ENCODE measurements at places on chromosomes 12 and 14.
A peak's percentile ranks its signal among the peaks of the same experiment; 100 is the strongest.

DNA sequence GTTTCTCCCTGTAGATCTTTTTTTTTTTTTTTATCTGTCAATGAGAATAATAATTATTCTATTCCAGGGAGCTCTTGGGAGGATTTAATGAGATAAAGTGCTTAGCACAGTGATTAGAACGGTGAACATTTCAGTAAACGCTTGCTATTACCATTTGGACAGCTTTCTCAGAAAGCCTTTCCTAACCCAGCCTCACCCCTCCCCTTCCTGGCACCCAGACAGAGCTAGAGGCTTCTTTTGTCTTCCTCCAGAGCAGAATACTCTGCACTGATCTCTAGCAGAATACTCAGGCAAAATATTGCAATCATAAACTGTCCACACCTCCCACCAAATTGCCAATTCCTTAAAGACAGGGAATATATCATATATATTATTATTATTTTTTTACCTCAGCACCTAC is 66.6 kb downstream of the ERGIC2 start:
- no peak for DNase-seq

- no peak for DNase-seq
Measured at GRCh38 chr14:64856529-64857445, 22.9 kb downstream of the SPTB start.

DNA sequence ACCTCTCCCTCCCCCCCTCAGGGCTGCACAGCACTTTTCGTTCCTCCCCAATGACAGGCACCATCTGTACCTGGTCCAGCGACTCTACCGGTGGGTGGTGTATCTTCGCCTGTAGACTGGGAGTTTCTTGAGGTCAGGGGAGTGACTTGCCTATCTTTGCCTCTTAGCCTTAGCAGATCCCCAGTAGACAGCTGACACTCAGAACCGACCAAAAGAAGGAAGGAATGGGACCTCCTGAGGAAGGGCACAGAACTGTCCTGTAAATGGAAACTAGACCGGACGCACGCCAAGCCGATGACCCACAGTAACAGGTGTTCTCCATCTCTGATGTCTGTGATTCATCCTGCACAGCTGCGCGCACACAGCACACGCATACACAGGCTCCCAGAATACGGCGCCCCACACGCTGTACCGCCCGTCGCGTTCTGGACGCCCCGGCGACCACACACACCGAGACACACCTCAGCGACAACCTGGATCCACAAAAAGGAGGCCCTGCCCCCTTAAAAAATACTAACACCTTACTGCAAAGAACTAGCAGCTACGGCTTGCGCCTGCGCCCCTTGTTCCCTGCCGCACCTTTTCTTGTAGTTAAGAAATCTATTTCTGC is 673 bp upstream of the TTC9 start:
- DNase-seq = peak; percentile 60

DNA sequence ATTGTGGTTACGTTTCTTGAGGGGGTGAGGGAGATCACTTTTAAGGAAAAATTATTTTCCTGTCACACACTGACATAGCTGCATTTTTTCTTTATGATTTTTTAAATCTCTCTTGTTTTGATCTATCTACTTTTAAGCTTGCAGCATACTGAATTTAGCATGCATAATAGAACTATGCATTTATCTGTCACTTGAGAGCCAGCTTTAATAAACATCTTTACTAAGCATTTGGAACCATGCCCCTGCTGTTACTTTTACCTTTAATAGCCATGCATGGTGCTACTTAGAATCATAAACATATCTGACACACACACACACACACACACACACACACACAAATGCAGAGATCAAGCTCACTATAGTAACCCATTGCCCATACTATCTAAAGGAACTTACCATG is 486.2 kb downstream of the NELL2 start:
- DNase-seq = no peak

DNA sequence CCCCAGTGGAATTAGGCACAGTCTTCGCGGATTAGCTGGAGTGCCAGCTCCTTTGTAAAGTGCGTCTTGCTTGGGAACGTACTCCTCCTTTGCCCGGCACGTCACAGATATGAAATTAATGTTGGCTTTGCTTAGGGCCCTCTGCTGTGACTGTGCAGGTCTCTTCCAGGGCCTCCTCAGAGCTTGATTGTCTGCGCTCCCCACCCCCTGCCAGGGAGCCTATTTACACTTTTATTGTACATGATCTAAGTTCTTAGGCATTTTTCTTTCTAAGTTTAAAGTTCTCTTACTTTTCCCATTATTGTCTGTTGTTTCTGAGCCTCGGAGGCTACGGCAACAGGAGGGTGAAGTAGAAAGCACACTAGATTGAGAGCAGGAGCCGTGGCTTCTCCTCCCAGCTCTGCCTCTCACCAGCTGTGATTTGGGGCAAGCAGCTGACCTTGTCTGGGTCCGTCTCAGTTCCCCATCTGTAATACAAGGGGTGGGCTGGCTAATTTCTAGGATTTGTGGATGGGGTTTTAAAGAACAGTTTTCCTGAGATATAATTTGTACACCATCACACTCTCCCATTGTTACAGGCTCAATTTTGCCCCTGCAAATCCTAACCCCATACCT is 81.8 kb downstream of the TSPAN9 start:
- no peak for DNase-seq

DNA sequence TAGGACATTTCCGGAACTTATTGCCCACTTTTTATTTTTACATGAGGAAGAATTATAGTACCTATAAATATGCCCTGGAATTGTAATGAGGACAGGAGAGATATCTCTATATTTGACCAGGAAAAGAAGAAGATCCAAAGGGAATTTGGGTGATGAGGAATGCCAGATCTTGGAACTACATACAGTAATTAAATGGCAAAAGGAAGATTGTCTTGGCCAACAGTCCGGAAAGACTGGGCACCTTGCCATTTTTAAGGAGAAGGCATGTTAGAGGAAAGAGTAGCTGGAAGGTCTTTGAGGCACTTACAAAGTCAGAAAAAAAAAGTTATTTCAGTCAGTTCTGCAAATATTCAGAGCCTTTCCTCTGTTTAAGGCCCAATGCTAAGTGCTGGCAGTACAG is 616.4 kb downstream of the MED13L start:
- no peak for DNase-seq

DNA sequence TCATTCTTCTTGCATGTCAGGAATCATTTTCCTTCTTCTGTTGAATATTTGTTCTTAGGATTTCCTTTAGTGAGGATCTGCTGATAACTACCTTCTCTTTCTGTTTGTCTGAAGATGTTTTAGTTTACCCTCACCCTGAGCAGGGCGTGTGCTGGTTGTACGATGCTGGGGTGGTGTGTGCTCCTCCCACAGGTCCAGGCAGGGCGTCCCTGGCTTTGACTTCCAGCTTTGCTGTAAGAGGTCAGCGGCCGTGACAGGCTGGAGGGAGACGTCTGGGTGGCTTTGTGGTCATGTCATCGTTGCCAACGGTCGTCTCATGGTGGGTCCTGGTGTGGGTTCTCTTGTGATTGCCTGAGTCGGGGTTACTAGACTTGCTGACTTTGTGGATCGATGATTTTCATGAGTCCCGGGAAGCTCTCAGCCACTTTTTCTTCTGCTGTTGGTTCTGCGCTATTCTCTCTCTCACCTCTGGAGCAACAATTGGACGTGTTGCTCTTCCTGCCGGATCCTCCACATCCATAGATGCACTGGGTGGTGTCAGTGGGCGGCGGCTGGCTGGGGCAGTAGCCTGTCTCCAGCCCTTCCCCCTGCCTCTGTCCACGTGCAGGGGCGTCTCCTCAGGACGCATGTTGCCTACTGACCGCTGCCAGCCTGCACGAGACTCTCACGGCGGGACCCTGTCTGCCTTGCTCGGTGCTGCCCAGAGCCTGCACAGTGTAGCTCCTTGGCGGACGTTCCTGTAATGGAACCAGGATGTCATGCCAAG is 8.4 kb downstream of the PACS2 start:
- no peak for DNase-seq

GRCh38 chr12:98698603-98699463 is 53.7 kb downstream of the APAF1 start:
- peak; percentile 57 for DNase-seq

GRCh38 chr14:41608681-41609390 is 2.2 kb downstream of the LRFN5 start:
- no peak for DNase-seq

GRCh38 chr12:96720363-96720705 is 186.7 kb upstream of the NEDD1 start:
- peak; percentile 27 for DNase-seq

DNA sequence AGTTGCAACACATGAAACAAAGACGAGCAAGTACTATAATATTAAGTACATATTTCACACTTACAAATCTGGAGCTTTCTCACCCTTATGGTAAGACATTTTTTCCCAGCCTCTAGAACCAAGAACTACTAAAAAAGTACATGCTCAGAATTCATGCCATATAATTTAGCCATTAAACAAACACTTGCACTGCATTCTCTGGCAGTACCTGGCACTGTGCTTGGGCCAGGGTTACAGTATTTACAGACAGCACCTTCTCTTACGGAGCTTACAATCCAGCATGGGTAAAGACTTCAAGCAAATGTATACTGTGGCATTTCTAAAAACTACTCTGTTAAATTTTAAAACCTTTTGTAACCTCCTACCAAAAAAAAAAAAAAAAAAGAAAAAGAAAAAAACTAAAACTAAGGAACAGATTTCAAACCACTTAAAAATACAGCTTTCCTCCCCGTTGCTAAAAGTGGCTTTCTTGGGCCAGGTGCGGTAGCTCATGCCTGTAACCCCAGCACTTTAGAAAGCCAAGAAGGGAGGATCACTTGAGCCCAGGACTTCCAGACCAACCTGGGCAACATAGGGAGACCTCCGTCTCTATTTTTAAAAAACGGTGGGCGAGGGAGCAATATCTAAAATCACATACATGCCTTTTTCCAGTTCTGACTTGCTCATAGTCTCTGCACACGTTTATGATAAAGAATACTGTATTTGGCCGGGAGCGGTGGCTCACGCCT is 956 bp downstream of the GNPTAB start:
- no peak for DNase-seq

DNA sequence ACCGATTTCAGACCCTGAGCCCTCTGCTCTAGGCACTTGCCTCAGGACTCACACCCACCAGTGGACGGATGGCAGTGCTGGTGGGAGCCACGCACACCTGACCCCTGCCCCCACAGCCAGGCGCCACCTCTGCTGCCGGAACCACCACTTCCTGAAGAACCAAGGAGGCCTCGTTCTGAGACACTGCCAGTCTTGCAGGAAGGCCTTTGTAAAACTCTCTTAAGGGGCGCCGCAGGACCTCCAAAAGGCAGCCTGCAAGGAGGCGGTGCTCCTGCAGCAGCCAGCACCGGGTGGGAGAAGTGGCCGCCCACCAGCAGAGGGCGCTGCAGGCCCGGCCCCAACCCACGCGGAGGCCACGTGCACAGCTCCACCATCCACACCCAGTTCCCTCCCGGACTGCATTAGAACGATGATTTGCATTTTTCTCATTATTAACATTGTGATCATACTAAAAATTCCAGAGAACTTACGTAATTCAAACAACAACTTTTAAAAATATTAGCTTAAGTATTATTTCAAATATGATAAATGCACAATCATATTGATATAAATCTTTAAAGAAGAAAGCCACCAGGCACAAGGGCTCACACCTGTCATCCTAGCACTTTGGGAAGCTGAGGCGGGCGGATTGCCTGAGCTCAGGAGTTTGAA is 12.8 kb downstream of the STX2 start:
- DNase-seq = peak; percentile 29

DNA sequence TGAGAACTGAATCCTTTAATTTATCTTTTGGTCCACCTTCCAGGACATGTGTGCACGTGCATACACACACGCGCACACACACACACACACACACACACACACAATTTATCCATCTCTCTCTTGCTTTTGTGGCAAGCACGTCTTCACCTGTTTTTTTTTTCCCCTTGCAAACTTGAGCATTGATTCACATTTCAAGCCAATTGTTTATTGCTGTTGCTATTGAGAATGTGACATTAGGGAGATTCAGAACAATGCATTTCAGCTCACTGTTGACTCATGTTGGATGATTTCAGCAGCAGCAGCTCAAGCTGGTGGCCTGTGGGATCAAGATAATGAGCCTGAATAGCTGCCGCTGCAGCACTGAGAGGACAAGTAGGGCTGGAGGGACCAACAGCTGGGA is 128.9 kb downstream of the SNAPC1 start:
- DNase-seq = no peak

- DNase-seq = no peak
Measured at GRCh38 chr14:74301594-74302151, 1.1 kb downstream of the ABCD4 start.

DNA sequence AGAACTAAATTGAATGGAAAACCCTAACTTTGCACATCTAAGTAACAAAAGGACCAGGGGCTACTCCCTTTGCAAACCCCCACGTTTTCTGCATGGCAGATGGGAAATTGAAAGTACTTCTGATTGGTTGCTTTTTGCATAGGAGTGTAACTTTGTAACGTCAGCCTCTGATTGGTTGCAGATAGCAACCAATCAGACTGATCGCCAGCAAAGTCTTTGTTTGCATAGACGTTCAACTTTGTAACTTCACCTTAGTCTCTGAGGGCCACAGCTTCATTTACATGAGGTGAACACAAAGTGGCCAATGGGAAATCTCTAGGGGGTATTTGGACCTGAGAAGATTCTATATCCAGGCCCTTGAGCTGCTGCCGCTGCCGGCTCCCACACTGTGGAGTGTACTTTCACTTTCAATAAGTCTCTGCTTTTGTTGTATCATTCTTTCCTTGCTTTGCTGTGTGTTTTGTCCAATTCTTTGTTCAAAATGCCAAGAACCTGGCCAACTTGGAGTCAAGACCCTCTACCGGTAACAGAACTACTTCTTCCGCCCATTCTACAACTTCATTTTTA is 102.5 kb upstream of the PRICKLE1 start:
- no peak for DNase-seq

DNA sequence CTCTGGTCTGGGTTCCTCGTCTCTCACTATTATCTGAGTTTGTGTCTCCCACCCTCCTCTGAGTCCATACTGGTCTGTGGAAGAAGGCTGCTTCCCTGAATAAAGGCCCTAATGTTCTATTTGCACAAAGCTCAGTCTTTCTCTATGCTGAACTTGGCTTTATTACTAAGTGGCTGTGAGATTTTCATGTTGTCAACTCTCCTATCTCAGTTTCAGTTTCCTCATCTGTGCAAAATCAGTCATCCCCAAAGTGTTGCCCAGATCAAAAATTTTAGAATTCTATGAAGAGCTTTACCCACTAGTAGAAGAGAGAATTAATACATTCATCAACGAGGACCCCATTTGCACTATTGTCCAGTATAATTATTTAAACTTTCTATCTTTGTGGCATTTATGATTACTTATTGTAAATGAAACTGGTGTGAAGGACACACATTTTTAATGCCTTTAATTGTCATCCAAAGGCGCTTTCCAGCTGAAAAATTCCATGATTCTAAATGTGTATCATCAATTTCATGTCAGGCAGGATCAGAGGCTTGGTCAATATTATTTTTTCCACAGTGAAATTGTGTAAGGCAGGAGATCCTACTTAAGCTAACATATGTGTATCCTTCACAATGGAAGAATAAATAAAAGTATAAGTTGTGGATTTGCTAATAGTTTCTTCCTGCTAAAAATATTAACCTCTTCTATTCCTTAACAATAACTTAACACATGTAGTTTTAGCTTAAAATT is 79.1 kb upstream of the EEA1 start:
- no peak for DNase-seq

Measured in RWPE1 (cell line).